ENCODE measurements at places on chromosomes 1 and 21. TPM values are rescaled to one million over a fixed set of nuclear protein-coding genes. Genes with fewer than 3 reads are reported as not detected.

DNA sequence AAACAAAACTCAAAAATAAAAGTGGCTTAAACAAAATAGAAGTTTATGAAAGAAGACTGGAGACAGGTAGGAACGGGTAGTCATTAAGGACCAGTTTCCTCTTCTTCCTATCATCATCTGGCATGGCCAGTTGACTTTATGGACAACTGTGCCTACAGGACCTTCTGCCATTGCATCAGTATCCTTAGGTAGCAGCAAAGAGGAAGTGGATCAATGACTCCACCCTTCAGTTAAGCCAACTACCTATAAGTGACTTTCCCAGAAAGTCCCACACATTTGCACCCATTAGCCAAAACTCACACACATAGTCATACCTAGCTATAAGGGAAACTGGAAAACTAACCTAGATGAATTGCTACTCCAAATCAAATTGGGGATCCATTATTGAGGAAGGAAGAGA, 51.7 kb downstream of the RASAL2 start:
- H3K4me1 ChIP-seq = no peaks in the 10 kb centered on the region
- DNase-seq = no peak
- no peaks in the 10 kb centered on the region for H3K36me3 ChIP-seq
- H3K4me3 ChIP-seq = no peak overlapping the region

GRCh38 chr1:109523706-109524105, 14.2 kb upstream of the AMIGO1 start:
- H3K36me3 ChIP-seq = no peaks in the 10 kb centered on the region
- H3K4me1 ChIP-seq = no peaks in the 10 kb centered on the region
- no peak for DNase-seq
- H3K27me3 ChIP-seq = peaks cover 6% of the 10 kb centered on the region
- no peak overlapping the region for H3K27ac ChIP-seq

DNA sequence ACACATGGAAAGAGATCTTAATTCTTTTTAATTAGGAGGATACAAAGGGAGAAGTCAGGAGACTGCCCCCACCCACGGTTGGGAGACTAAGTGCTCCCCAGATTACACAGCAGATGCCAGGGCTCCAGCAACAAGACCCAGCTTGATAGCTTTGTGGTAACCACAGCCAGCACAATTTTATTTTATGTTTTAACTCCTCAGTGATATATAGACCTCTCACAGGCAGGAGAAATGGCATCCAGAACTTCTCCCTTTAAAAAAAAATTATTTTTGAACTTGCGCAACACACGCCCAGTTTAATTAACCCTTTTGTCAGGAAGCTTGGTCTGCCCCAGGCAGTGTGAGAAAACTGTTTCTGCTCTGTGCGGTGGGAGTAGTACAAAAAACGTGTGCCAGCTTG, 62.6 kb upstream of the ACOT11 start:
- no peak overlapping the region for H3K4me3 ChIP-seq
- no peak overlapping the region for H3K27ac ChIP-seq
- DNase-seq = no peak
- H3K27me3 ChIP-seq = no peaks in the 10 kb centered on the region

GRCh38 chr21:44614161-44614631, 2.3 kb downstream of the KRTAP10-8 start:
- no peaks in the 10 kb centered on the region for H3K36me3 ChIP-seq
- H3K27me3 ChIP-seq = peaks cover 2% of the 10 kb centered on the region
- DNase-seq = no peak
- no peak overlapping the region for H3K4me3 ChIP-seq

GRCh38 chr1:53585129-53585528, 125.9 kb downstream of the DMRTB1 start:
- no peaks in the 10 kb centered on the region for H3K36me3 ChIP-seq
- H3K4me1 ChIP-seq = peaks cover 5% of the 10 kb centered on the region
- no peaks in the 10 kb centered on the region for H3K27me3 ChIP-seq
- H3K4me3 ChIP-seq = no peak overlapping the region
- no peak overlapping the region for H3K27ac ChIP-seq

DNA sequence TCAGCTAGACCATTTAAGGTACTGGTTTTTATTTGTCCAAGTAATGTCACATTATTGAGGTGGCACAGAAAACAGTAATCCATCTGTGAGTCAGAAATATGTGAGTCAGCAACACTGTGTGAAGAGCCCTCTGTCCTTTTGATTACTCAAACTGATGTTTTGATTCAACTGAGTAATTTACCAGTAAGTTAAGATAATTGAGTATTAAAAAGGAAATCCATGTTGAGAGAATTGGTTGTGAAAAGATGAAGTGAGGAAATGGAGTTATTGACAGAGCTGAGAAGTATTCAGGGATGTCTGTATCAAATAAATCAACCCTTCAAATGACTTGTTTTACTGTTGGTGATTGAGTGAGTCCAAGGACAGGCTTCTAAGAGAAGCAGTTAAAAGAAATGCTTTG, 302.7 kb upstream of the SGIP1 start:
- H3K36me3 ChIP-seq = no peaks in the 10 kb centered on the region
- no peaks in the 10 kb centered on the region for H3K4me1 ChIP-seq
- peaks cover 12% of the 10 kb centered on the region for H3K27me3 ChIP-seq
- H3K27ac ChIP-seq = no peak overlapping the region
- no peak for DNase-seq

- DNase-seq = no peak
- no peak overlapping the region for H3K4me3 ChIP-seq
- H3K27ac ChIP-seq = no peak overlapping the region
- H3K4me1 ChIP-seq = no peaks in the 10 kb centered on the region
Measured at GRCh38 chr1:246434335-246434734, 72.7 kb downstream of the SMYD3 start.

DNA sequence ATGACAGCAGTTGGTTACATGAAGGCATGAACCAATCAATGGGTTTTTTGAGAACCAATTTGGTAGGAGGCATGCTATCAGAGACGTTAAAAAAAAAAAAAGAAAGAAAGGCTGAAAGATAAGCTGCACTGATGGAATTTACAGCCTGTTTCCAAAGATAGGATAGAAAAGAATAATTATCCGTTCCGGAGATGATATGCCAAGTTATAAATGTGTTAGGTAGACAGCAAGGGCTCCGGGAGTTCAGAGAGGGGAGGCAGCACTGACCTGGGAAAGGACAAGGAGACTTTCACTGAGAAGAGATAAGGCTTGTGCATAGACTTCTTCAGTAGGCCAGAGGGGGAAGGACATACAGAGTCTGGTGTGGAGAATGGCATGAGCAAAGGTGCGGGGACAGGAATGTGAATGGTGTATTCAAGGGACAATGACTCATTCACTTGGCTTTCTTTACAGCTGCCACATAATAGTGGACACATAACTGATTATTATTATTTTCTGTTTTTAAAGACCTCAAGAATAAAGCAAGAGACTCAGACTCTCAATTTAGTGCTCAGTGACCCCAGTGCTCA, 24.8 kb upstream of the ACBD6 start:
- no peaks in the 10 kb centered on the region for H3K36me3 ChIP-seq
- H3K27me3 ChIP-seq = no peaks in the 10 kb centered on the region
- no peaks in the 10 kb centered on the region for H3K4me1 ChIP-seq
- H3K4me3 ChIP-seq = no peak overlapping the region

DNA sequence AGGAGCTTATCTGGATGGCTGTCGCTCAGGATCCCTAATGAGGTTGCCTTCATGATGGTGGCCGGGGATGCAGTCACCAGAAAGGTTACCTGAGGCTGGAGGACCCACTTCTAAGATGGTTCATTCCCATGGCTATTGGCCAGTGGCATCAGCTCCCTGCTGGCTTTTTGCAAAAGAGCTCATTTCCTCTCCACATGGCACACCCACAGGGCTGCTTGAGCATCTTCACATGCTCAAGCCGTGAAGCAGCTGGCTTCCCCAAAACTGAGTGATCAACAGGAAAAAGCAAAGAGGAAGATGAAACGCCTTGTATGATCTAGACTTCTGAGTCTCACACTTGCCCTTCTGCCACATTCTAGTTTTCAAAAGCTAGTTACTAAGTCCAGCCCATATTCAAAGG, 124.6 kb upstream of the CXADR start:
- H3K4me3 ChIP-seq = no peak overlapping the region
- no peak for DNase-seq
- H3K36me3 ChIP-seq = no peaks in the 10 kb centered on the region
- no peaks in the 10 kb centered on the region for H3K27me3 ChIP-seq
- no peak overlapping the region for H3K27ac ChIP-seq

- peaks cover 72% of the 10 kb centered on the region for H3K36me3 ChIP-seq
- no peak overlapping the region for H3K4me3 ChIP-seq
- H3K27ac ChIP-seq = no peak overlapping the region
- no peaks in the 10 kb centered on the region for H3K4me1 ChIP-seq
- no peak for DNase-seq
Measured at GRCh38 chr1:21725748-21726392, 56.7 kb upstream of the RAP1GAP start.

- no peak overlapping the region for H3K27ac ChIP-seq
- H3K27me3 ChIP-seq = no peaks in the 10 kb centered on the region
- H3K36me3 ChIP-seq = no peaks in the 10 kb centered on the region
- DNase-seq = no peak
- no peak overlapping the region for H3K4me3 ChIP-seq
- H3K4me1 ChIP-seq = no peaks in the 10 kb centered on the region
Measured at GRCh38 chr1:237975903-237976302, 85.2 kb upstream of the ZP4 start.

Gene CNTN2
- not detected for total RNA-seq
